Right forelimb (tissue), 1 donor: ENCODE measurements at places on chromosomes 5 and 9.

DNA sequence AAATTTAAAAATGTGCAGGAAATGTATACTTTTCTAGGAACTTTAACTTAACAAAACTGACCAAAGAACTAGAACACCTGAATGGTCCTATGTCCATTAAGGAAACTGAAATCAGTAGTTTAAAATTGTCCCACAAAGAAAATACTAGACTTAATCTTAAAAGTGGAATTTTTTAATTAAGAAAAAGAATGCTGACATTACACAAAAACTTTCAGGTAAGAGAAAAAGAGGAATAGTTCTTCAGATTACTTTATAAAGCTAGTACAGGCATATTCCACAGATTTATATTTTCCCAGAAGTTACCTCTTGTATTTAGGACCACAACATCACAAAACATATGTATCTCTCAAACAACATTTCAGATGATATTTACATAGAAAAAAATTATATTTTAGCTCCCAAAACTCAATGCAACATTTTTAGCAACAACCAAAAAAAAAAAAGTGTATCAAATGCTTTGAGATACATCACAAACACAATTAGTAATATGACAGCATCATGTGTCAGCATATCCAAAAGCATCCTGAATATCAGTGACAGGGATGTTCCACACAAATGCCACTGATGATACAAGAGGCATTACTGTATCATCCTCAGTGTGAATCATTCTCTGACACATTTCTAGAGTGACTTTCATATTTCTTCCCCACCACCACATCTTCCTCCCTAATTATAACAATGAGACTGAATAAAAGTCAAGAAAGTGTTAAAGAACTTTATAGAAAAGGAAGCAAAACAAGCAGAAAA lies 264.0 kb downstream of the EPB41L4A start:
- no peak for DNase-seq

DNA sequence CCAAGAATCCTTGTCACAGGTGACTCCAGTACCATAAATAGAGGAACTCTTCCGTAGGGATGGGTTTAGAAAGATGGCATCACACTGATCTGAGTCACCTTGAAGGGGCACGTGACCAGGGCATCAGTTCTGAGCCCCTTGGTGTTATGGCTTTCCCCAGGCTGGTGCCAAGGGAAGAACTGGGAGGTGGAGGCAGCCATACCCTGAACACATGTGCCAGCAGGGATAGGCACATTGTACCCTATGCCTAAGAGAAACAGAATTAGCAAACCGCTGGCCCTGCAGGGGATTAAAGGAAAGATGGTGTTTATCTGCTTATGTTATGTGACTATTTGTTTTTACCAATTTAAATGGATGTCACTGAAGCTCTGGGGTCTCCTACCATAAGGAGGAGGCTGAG lies 196.2 kb downstream of the RGS3 start:
- DNase-seq: peak; percentile 13

DNA sequence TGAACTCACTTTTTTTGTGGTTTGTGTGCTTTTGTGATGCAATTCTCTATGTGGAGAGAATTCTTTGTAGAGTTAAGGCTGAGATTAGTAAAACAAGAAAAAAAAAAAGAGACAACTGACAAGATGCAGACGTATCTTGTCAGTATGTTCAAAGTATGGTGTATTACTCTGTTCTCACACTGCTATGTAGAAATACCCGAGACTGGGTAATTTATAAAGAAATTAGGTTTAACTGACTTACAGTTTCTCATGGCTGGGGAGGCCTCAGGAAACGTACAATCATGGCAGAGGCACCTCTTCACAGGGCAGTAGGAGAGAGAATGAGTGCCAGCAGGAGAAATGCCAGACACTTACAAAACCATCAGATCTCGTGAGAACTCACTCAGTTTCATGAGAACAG lies 475.2 kb upstream of the CDH18 start:
- no peak for DNase-seq

- no peak for DNase-seq
Measured at GRCh38 chr9:86036555-86036954, 62.8 kb downstream of the GOLM1 start.

- DNase-seq: no peak
Measured at GRCh38 chr5:99247346-99247745, 318.5 kb upstream of the CHD1 start.

DNA sequence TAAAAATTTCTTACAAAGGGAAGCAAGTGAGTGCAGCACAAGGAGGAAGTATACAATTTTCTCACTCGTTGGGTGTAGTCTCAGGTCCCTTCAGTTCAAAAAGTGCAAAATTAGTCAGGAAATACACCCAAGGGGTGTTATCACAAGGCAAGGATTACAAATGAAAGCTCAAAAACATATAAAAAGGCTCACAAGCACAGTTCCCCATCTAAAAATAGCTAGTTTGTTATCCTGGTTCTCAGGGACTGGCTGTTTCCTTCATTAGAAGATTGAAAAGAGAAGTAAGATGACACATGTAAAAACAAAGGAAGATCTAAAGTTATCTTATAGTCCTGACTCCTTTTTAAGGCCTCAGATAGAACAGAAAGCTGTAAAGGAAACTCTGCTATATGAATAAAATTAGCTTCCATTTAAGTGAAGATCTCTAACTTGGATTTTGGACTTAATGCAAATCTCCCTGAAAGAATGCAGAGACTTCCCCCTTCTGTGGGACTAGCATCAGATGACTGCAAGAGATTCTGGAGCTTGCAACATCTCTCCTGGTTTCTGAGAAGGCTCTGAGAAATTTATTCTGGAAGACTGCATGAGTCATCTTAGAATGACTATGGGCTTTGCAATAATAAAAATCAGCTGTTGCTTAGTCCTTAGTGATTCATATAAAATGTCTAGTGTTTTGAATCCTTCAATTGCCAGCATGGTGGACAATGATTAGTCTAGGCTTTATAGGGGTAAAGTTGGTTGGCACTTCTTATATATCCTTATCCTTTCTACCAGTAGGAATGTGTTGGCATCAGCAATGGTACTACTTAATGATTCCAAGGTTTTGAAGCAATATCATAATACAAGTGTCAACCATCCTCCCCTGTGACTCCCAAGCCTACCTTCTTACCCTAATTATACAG lies 25.4 kb downstream of the DAB2 start:
- DNase-seq: no peak

GRCh38 chr9:135530146-135530545 lies 8.9 kb downstream of the LCN1 start:
- DNase-seq: no peak

GRCh38 chr5:83517072-83517687 lies 45.6 kb downstream of the VCAN start:
- DNase-seq: no peak

DNA sequence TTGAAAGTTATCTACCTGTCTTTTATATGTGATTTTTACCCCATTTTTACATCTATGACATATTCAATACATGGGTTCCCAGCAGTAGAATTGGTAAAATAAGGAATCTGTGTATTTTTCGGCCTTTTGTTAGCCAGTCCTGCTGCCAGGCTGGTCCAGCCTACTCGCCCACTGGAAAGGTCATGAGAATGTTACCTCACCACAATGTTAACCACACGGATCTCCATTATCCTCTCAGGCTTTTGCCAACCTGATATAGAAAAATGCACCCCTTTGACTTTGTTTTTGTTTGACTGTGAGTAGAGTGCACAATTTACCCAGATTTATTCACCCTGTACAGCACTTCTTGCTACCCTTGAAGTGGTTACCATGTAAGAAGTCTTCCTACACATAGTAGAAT lies 167.2 kb downstream of the CTNND2 start:
- DNase-seq: no peak

GRCh38 chr9:33837138-33837537 lies 20.2 kb downstream of the UBE2R2 start:
- no peak for DNase-seq

- no peak for DNase-seq
Measured at GRCh38 chr5:83378624-83379289, 92.8 kb upstream of the VCAN start.

GRCh38 chr5:109844695-109845094 lies 155.0 kb downstream of the MAN2A1 start:
- no peak for DNase-seq

GRCh38 chr5:160306696-160307095 lies 5.7 kb downstream of the CCNJL start:
- no peak for DNase-seq

DNA sequence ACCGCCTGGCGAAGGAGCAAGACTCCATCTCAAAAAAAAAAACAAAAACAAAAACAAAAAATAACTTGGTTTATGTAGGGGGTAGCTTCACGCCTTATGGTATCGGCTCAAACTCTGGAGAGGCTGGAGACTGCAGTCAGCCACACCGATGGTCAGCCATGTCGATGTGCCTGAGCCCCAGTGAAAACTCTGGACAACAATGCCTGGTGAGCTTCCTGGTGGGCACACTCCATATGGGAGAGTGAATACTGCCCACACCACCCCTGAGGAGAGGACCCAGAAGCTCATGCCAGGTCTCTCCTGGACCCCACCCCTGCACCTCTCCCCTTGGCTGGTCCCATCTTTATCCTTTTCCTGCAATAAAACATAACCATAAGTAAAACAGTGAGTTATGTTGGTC lies 19.6 kb downstream of the IPPK start:
- DNase-seq: no peak

- no peak for DNase-seq
Measured at GRCh38 chr5:16992006-16992405, 55.9 kb upstream of the MYO10 start.

GRCh38 chr5:131381777-131382176 lies 117.9 kb downstream of the CDC42SE2 start:
- no peak for DNase-seq

- DNase-seq: no peak
Measured at GRCh38 chr5:3121813-3122212, 370.3 kb upstream of the IRX2 start.

DNA sequence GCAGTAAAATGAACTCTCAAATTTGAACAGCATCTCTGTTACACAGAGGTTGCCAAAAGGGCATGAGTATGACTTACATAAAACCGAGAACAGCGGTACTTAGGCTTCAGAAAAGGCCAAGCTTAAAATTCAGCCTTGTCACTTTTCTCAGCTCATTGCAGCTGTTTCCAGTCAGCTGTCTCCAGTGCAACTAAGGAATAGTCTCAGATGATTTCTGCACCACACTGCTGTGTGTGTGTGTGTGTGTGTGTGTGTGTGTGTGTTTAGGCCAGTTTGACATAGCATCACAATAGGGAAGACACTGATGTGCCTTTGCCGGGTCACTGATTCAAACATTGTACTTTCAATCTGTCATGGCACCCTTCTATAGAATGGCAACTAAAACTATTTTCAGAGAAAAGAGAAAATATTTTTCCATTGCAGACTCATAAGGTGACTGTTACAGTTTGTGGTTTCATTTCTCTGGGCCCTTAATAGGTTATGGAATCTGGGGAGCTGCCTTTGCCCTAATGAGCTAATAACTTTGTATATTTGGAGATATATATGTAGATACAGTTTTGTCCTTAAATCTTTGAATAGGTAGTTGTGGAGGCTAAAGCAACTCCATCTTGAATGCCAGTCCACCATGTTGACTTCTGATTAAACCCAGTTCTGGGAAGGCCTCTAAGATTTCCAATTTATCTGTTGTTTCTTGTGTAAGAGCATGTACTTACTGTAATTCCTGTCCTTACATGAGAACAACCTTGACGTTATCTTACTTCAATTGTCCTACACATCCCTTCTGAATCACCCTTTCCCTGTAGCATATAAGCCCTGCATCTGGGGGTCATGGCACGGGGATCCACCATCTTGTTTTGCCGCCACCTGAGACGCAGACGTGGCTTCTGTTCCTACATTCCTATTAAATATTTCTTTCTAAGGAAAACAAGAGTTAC lies 4.5 kb downstream of the LSM11 start:
- DNase-seq: no peak

DNA sequence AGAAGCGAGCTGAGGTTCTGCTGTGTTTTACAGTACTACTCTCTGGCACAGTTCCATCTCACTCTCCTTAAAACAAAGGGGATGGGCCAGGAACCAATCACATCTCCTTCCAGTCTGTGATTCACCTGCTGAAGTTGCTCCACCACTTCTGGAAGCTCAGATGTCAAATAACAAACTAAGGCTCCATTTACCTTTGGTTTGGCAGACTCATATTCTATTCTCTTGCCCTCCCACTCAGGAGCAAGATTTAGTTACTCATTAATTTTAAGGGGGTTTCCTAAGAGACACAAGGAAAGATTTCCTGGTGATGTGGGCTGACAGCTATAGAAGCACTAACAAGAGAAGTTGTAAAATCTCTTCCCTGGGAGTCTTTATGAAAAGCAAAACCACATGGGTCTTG lies 37.8 kb upstream of the KIF2A start:
- no peak for DNase-seq

GRCh38 chr9:88816591-88816990 lies 174.7 kb upstream of the S1PR3 start:
- DNase-seq: no peak

DNA sequence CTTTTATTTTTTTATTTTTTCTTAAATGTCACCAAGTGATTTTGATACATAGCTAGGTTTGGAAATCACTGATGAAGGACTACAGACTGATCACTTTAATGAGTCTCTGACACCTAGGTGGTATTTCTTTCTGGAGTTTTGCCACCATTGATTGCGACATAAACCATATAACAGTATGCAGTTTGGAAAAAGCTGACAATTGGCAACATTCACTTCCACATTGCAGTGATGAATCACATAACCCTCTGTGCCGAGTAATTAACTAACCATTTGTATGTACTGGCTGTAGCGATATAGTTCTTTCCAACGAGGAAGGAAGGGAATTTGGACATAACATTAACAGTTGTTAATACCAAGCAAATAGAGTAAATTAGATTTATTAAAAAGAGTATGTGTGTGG lies 222.9 kb upstream of the EFNA5 start:
- no peak for DNase-seq

DNA sequence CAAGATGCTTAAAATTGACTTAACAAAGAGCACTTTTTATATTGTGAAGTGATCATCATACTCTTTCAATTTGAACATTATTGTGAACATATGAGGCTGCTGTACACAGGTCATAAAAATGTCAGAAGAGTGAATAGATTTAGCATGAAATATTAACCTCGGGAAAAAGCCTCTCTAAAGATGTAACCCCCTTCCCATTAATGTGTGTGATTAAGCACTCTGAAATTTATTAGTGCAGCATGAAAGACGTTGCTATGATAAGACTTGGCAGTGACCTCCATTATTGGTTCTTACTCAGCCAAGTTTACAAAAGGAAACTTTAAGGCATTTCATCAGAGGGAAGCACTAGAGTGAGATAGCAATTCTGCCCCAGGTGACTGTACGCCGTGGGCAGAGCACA lies 326.5 kb downstream of the NTRK2 start:
- DNase-seq: no peak

- no peak for DNase-seq
Measured at GRCh38 chr5:158545949-158546530, 553.7 kb downstream of the EBF1 start.
